Mesangial cell (primary cell): ENCODE measurements at places on chromosomes 7 and 10. TPM values are rescaled to one million over a fixed set of nuclear protein-coding genes. Genes with fewer than 3 reads are reported as not detected.

ADGRA1 gene
- not detected in 2 replicates for total RNA-seq

ABCC2 gene
- 0.38 and 0.81 TPM in 2 replicates for total RNA-seq

TLL2 gene
- 3.7 and 5.7 TPM in 2 replicates for total RNA-seq

CPN1 gene
- not detected in 2 replicates for total RNA-seq

FASTK gene
- 77.7 and 91.1 TPM in 2 replicates for total RNA-seq
